Sciatic nerve (tissue), 2 donors: ENCODE measurements at places on chromosomes 7 and 10. TPM values are rescaled to one million over a fixed set of nuclear protein-coding genes. Genes with fewer than 3 reads are reported as not detected.

GRCh38 chr7:156000601-156001396 lies 188.5 kb upstream of the SHH start:
- DNase-seq = no peak

- no peak for DNase-seq
These were observed 16.8 kb downstream of the APBB1IP start for GRCh38 chr10:26454891-26455290.

GRCh38 chr7:16113058-16113457 lies 308.3 kb downstream of the CRPPA start:
- no peak for DNase-seq

GRCh38 chr7:116500078-116500853 lies 728 bp downstream of the CAV2 start:
- DNase-seq = peak; percentile 68

GRCh38 chr10:102819054-102819453 lies 18.2 kb downstream of the CYP17A1 start:
- DNase-seq = no peak

DNA sequence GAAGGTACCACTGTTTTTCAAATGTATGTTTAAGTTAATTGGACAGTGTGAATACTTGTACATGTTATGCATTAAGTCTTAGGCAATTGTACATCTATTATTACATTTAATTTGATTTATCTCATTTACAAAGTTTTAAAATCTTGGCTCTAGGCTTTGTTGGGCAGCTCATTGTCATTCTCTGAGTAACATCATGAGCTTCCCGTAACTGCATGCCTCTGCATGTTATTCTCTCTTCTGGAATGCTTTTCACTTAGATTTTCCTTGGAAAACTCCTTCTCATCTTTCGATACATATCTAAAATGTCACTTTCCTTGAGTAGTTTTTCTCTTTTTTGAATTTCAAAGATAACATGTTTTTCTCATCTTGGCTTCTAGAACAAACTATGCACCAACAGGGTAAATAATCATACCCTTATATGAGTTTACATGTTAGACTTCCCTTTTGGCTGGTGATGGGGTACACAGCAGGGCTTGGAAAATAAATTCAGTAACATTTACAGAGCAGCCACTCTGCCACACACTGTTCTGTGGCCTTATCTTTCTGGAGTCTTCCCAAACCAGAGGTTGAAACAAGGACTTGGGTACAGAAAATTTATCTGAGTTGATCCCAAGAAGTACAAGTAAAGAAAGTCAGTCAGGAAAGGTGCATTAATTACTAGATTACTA lies 42.2 kb upstream of the A1CF start:
- no peak for DNase-seq

DNA sequence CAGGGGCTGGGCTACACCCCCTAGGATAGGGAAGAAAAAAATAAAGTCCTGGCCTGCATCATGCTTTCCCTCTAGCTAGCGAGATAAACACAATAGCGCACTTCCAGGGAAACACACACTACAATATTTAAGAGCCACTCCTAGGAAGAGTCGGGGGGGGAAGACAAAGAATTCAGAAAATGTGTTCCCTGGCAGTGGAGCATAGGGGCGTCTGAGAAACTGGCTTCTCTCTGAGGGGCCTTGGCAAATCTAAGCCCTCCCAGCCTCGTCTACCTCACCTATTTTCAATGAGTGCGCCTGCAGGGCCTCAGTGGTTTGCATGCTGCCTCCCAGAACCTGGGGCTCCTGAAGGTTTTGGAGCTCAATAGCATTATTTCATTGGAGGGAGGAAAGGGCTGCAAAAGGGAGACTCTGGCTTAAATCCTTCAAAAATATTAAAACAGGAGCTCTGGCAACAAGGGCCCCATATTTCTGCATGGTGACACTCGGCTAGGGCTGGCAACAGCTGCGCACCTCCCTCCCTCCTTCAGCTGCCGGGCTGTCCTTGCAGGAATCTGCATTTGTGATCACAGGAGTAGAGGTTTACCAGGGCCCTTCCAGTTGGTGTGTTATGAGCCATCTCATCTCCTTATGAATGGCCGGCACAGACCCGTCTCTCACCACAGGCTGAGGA lies 10.8 kb downstream of the ANXA11 start:
- DNase-seq = no peak

DNA sequence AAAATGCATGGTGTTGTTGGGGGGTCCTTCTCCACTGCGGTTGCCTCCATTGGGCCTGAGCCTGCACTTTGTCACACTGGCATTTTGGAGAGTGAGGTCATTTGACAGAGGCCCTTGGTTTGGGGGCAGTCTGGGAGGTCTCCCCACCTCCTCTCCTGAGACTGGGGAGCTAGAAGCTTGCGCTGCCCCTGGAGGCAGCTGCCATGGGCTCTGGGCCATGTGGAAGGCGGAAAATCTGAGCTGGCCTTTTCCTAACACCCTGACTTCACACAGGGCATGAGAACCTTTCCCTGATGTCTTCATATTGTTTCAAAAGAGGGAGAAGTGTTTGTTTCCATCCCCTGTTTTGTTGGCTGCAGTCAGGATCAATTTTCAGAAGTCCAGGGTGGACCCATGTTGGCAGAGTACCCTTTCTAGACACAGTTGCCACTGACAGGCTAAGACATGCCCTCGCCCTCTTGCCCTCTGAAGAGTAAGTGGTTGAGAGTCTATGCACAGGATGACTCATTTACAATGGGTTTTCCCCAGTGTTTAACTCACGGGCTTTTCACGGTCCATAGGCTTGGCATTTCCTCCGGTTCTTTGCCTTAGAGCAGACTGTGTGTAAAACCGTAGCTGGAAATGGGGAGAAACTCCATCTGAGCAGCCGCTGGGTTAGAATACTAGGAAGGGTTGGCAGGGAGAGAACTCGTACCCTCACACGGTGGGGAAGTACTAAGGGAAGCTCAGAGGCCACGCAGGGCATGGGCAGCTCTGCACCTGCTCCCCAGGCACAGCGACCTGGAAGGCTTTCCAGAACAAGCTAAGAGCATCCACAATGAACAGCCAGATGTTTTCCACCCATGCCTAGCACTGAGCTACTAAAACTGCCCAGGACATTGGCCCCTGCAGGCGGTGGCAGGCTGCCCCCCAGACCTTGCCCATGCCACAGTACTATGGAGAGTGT lies 655.0 kb downstream of the SDK1 start:
- DNase-seq = no peak

- DNase-seq = peak; percentile 66
These were observed 23.5 kb downstream of the ABLIM1 start for GRCh38 chr10:114634609-114634979.

DNA sequence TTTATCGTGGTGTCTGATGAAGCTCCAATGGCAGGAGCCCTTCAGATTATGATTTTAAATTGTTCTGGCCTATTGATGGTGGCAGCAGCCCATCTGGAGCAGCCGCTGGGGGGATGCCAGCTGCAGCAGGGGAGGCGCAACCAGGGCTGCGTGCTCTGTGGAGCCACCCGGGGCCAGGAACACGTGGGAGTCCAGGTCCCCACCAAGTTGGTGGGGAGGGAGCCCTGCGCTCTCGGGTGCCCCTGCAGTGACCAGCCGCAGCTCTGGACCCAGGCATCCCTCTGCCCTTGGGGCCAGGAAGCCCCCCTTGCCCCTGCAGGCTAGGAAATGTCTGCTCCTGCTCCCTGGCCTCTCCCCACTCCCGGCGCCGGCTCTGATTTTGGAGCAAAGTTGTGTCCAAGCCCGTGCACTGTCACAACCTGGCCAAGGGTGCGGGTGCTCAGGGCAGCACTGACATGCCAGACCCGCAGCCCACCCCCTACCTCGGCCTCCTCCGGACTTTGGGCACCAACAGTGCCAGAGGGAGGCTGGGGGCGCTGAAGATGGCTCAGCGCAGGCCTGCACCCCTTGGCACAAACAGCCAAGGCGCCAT lies 147.2 kb upstream of the ADO start:
- no peak for DNase-seq

DNA sequence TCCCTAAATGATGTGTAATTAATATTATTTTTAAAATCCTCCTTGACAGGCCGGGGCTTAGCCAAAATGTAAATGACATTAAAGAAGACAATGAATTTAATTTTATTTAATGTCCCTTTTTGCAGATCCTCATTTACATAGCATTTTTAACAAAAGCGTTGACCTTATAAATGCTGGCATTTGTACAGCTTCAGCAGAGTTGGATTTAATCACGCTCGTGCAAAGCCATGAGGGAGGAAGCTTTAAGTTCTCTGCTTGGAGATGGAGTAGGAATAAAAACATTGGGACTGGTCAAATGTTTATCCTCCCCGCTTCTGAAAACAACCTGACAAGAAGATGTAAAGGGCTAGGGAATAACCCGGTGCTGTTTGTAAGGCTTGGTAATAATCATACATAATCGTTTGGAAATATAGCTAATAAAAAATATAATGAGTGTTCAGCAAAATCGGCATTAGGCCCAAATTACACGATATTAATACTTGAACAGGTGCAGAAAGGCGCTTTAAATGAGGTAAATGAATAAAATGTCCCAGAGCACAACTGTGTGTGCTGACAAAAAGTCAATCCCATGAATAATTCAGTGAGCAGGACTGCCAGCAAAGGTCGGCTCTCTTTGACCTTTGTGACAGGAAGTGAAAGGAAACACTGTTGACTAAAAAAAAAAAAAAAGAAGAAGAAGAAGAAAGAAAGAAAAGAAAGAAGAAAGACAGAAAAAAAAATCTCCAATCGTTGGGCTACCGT lies 11.5 kb downstream of the EBF3 start:
- peak; percentile 61 for DNase-seq

- no peak for DNase-seq
These were observed 289.2 kb upstream of the VSTM2A start for GRCh38 chr7:54253036-54253373.

DNA sequence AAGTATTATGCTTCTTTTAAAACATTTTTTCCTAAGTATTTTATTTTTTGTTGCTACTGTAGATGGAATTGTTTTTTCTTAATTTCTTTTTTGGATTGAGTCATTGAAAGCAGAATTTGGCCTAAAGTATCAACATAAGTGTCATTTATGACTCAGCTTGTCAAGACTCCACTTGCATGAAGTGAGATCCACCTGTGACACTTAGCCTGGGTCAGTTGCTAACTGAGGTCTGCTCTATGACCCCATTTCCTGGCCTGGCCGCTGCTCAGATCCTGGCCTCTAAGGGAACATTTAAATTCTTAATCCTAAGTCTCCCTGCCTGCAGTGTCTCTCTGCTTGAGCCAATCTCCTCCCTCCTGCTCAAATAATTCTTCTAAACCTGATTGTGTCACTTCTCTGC lies 35.5 kb downstream of the TMEM270 start:
- DNase-seq = no peak

- no peak for DNase-seq
These were observed 82.4 kb downstream of the SRPK2 start for GRCh38 chr7:105306298-105306748.

DNA sequence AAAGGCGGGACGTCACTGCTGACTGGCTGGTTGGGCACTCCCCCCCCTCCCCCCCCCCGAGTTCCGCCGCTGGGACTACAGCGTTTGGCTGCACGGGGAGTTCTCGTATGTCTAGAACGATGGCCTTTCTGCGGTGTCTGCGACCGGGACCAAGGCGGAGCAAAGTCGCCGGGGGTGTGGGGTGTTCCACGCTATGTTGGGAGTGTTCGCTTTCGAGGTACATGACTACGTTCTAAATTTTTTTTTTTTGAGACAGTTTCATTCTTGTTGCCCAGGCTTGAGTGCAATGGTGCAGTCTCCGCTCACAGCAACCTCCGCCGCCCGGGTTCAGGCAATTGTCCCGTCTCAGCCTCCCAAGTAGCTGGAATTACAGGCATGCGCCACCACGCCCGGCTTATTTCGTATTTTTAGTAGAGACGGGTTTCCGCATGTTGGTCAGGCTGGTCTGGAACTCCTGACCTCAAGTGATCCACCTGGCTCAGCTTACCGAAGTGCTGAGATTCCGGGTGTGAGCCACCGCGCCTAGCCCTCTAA lies 573 bp upstream of the IDI1 start:
- no peak for DNase-seq

- DNase-seq = no peak
These were observed 70.1 kb downstream of the CREB3L2 start for GRCh38 chr7:137931823-137932222.

DNA sequence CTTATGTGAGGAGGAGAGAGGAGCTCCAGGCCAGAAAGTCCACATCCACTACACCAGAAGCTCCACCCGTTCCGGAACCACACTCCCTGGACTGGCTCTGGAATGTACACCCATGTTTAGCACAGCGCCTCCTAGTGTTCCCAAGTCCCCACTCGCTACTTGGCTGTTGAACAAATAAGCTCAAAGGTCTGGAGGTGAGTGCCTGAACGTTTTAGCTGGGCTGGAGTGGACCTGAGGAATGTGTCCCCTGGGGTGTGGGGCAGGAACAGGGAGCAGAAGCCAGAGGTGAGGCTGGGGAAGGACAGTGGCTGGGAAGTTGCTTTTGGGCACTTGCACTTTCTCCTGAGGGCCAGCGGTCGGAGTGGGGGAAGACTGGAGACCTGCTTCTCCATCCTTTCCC lies 164.1 kb upstream of the CDCA7L start:
- DNase-seq = no peak

GRCh38 chr10:79050896-79051555 lies 17.7 kb upstream of the ZMIZ1 start:
- peak; percentile 32 for DNase-seq

GRCh38 chr10:8401531-8401930 lies 347.0 kb downstream of the GATA3 start:
- DNase-seq = no peak

DNA sequence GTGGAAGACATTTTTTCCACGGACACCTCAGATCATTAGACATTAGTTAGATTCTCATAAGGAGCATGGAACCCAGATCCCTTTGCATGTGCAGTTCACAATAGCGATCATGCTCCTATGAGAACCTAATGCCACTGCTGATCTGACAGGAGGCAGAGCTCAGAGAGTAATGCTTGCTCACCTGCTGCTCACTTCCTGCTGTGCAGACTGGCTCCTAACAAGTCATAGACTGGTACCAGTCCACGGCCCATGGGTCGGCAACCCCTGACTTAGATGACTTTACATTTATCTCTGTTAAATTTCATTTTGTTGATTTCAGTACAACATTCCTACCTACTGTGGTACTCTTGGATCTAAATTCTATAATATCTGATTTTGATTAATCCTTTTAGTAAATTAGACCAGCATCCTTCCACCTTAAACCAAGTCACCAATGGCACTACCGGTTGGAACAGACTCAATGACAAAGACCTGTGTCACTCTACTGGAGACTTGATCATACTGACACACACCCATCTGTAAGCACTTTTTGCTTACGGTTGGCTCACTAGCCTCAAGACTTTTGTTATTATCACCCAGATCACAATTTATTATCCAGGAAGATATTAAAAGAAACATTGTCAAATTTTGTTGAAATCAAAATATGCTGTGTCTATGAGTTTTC lies 8.0 kb upstream of the CCDC71L start:
- DNase-seq = no peak

GRCh38 chr7:76424413-76425111 lies at the start of gene ZP3:
ZP3 (plus strand) TSS chr7:76424950; CDS start chr7:76424965, 15 bp downstream.
- DNase-seq = no peak

The EN2 gene
- total RNA-seq = not detected

The CYP26C1 gene
- 0.85 TPM for total RNA-seq

The SPDYE5 gene
- not detected for total RNA-seq

The PDSS1 gene
- total RNA-seq = 3.8 TPM

The TRIM74 gene
- total RNA-seq = 2.0 TPM

The COL13A1 gene
- total RNA-seq = 1.0 TPM

The FXYD4 gene
- total RNA-seq = not detected

The NKX1-2 gene
- total RNA-seq = not detected

The CELF2 gene
- total RNA-seq = 94.9 TPM

The NPY4R2 gene
- not detected for total RNA-seq

The SYPL1 gene
- 83.5 TPM for total RNA-seq

The THNSL1 gene
- total RNA-seq = 3.0 TPM

The HPS6 gene
- total RNA-seq = 14.0 TPM
